Substantia nigra (tissue), 51 donors: ENCODE measurements at places on chromosomes 5 and 9.

DNA sequence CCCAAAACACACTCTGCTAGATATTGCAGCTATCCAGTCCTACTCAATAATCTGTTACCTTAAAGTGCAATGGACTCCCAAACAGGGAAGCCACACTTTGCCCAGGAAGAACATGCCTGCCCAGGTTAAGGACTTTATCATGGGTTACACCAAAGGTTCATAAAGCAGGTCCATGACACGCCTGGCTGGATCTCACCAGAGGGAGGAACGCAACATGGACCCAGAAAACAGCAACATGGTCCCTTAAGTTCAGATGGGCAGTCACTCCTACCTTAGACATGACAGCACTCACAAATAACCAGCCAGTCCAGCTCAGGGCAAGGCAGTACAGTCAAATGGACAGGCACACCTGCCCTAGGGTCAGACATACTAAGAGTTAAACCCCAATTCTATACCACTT, 3.8 kb downstream of the P4HA2 start:
- no peak for DNase-seq

DNA sequence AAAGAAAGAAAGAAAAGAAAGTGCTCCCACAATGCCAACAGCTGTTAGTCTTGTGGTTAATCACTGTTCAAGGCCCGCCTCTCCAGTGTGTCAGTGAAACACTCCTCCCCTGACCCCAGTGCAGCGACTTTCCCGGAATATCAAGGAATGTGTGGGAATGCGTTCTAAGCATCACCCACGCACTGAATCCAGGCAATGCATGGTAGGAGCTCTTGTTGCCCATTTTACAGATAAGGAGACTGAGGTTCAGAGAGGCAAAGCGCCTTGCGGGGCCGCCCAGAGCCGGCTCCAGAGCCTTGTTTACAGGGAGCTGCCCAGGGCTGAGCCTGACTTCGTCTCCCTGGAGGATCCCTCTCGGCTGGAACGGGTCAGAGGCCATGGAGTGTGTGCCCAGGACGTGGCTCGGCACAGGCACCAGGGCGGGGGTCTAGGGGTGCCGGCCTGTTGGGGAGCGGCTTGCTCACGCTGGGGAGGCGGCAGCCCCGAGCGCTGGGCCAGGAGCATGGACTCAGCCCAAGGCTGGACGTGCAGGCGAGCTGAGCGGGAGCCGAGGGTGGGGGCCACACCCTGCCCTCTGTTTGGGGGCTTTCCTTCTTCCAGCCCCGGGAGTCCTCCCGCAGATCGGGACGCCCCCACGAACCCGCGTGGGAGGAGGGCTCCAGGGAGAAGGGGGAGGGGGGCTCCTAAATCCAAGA, 823 bp downstream of the ST6GALNAC6 start:
- DNase-seq = no peak

- no peak for DNase-seq
Observed at GRCh38 chr9:118630931-118631595, 738.2 kb downstream of the BRINP1 start.

DNA sequence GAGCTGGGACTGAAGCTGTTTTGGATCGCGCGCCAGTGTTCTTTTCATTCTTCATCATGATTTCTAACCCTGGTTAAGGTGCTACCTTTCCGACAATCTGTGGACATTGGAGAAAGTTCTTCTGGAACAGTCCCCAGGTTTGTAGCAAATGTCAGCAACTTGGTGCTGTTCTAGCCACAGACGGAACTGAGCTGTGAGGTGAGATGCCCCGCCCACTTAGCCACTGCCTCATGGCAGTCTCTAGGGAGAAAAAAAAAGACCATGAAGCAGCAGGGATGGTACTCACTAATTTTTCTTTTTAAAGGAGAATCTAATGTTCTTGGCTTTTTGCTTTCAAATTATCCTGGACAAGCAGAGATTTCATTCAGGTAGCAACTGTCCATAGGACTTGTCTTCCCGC, 72.1 kb upstream of the STK32A start:
- DNase-seq = no peak

- DNase-seq = no peak
Observed at GRCh38 chr9:87655731-87656130, 70.2 kb upstream of the CTSL start.

GRCh38 chr5:149567226-149567625, 14.1 kb upstream of the ARHGEF37 start:
- DNase-seq = no peak

GRCh38 chr9:110744715-110745384, 76.3 kb downstream of the MUSK start:
- no peak for DNase-seq

GRCh38 chr9:128946571-128947276, 679 bp downstream of the DOLK start:
- no peak for DNase-seq

GRCh38 chr5:68554571-68555279, 339.2 kb downstream of the PIK3R1 start:
- no peak for DNase-seq

DNA sequence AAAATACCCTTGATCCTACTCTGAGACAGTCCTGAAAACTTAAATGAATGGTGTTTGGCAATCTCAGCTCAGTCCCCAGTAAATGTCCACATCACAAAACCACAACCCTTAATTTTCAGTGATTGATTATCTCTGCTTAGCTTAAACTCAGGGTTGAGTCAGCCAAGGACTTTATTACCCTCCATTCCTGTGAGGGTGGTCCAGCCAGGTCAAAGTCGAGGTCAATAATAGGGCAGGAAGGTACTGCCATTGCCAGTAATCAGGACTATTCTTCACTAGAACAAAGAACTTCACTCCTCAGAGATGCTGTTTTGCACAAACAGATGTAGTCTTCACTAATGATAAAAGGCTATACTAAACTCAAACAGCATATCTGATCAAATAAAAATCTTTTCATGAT, 499.4 kb downstream of the ISL1 start:
- DNase-seq = no peak

DNA sequence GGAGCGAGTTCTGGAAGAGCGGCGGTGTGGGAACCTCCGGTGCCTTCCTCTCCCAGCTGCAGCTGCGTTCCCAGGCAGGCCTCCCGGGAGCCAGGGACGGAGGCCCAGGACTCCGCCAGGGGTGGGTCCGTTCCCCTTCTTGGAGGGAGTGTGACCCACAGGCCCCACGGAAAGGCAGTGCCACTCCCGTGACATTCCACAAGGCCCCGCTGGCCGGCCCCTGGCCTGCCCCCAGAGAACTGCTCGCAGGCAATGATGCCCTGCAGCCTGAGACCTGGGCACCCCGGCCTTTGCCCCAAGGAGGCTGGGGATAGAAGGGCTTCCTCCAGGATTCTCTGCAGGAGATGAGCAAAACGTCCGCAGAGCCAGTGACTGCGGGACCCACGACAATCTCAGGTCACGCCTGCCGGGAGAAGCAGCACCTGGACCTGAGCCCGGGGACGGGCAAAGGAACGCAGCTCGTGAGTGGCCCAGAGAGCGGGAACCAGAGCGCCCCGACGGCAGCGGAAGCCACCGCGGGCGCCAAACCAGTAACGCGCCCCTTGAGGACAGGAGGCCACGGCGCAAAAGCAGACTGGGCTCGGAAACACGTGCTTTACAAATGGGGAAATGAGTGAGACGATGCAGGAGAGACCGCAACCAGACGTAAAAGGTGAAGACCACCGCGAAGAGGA, 9.3 kb downstream of the OBP2B start:
- no peak for DNase-seq

DNA sequence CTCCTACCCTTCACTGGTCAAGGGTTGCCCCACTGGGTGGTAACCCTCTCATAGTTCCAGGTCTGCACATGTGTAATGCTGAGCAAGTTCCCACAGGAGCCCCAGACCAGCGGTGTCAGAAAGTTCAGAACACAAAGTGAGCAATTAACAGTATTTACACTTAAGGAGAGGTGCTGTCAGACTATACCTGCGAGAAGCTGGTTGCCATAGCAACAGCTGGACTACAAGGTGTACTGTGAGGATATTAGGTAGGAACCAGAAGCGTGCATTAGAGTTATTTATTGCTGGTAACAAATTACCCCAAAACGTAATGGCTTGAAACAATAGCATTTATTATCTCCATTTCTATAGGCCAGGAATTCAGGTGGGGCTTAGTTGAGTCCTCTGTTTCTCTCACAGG, 317.0 kb upstream of the RPS23 start:
- DNase-seq = no peak

DNA sequence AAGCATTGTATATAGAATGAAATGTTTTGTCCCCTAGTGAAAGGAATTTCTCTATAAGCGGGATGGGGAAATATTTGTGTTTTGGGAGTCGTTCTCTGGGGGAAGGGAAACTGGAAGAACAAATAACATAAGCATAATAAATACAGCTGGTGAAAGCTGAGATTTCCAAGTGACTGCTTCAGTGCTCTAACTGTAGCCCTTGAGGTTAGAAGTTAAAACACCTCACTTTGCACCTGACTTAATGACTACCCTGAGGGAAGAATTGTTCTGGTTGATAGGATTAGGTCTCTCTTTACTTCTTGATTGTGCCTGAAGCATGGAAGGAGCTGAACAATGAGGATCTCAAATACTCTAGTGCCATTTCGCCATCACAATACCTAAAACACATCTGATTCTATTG, 307.4 kb downstream of the MAN2A1 start:
- no peak for DNase-seq

- no peak for DNase-seq
Observed at GRCh38 chr5:129664336-129664937, 83.5 kb upstream of the MINAR2 start.

DNA sequence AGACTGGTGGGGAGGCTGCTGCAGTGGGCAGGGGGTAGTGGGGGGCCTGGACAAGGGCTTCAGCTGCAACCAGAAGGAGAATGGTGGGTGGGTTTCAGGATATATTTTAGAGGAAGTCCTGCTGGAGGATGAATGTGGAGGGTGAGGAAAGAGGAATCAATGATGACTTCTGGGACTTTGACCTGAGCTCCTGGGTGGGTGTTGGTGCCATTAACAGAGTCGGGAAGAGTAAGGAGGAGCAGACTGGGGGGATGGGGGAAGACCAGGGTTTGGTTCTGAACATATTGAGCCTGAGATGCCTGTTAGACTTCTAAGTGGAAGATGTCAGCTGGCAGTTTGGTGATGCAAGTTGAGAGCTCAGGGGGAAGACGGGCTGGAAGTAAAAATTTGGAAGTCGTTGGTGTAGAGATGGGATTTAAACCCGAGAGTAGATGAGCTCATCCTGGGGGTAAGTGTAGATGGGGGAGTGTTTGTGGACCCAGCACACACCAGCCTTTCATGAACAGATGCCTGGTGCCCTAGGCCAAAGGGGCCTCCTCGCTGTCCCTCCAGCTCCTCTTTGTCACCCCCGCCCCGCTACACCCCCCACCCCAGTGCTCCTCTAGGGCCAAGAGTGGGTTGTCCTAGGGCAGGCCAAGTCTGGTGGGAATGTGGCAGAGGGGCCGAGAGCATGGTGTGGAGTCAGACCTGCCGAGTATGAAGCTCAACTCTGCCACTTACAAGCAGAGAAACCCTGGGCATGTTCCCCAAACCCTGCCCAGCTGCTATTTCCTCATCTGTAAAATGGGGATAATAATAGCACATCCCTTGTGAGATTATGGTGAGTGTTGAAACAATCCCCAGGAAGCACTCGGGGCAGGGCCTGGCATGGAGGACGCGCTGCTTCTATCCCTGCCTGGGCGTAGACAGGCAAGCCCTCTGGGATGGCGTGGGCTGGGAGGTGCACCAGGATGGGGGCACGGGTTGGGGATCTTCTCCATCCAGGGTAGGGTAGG, 4.0 kb downstream of the DNM1 start:
- no peak for DNase-seq

DNA sequence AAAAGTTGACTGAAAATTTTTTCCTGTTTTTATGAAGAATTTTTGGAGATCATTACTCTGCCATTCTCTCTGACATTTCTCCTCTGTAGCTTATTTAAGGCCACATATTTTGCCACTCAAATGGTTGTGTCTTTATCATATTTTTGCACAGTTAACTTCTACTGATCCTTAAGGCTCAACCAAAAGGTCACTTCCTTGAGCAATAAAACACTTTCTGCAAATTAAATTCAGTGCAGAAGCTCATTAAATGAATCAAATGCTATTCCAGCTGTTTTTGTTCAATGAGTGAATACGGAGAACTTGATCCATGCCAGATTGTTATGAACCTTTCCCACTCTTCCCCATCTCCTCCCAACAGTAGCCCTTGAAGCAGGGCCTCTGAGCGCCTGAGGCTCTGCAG, 93.8 kb upstream of the EPB41L4A start:
- no peak for DNase-seq

DNA sequence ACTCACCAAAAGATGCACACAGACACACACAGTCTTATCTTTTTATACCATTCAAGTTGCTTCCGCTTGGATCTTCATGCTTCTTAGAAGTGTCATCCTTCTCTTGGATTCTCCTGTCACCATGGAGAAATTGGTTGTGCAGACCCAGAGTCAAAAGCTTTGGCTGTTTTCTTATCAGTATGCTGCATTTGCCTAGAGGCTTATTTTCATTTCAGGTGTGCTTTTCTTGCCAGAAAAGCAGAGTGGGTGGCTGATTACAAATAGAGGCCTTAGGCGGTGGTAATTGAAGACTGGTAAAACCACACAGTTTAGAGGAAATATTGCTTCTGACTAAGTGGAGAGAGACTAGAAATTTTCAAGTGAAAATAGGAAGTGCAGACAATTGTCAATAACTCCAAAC, 70.2 kb upstream of the TLE4 start:
- DNase-seq = no peak

- DNase-seq = no peak
Observed at GRCh38 chr5:178496214-178496613, 94.0 kb downstream of the COL23A1 start.

- no peak for DNase-seq
Observed at GRCh38 chr9:19379697-19380046, 364 bp downstream of the RPS6 start.
